ENCODE measurements at places on chromosomes 16 and 17. TPM values are rescaled to one million over a fixed set of nuclear protein-coding genes. Genes with fewer than 3 reads are reported as not detected.
A peak's percentile ranks its signal among the peaks of the same experiment; 100 is the strongest.

GRCh38 chr17:64448665-64449512 lies at the start of gene MILR1:
TSS of gene MILR1 (plus strand) at chr17:64449115. CDS start at chr17:64449169, 54 bp downstream.
- H3K27me3 ChIP-seq: no peaks in the 10 kb centered on the region
- H3K4me3 ChIP-seq: no peak within 1 kb of the TSS
- peaks cover 4% of the 10 kb centered on the region for H3K4me1 ChIP-seq
- H3K36me3 ChIP-seq: no peaks in the 10 kb centered on the region

GRCh38 chr16:86953631-86954391 lies 363.4 kb downstream of the C16orf95 start:
- no peaks in the 10 kb centered on the region for H3K36me3 ChIP-seq
- H3K27ac ChIP-seq: no peak overlapping the region
- H3K27me3 ChIP-seq: peaks cover 43% of the 10 kb centered on the region
- no peak for DNase-seq
- no peak overlapping the region for H3K4me3 ChIP-seq
- H3K4me1 ChIP-seq: peaks cover 4% of the 10 kb centered on the region

GRCh38 chr17:28755486-28755885 lies 11.7 kb downstream of the TRAF4 start:
- H3K4me3 ChIP-seq: no peak overlapping the region
- no peak overlapping the region for H3K27ac ChIP-seq
- peaks cover 2% of the 10 kb centered on the region for H3K4me1 ChIP-seq

DNA sequence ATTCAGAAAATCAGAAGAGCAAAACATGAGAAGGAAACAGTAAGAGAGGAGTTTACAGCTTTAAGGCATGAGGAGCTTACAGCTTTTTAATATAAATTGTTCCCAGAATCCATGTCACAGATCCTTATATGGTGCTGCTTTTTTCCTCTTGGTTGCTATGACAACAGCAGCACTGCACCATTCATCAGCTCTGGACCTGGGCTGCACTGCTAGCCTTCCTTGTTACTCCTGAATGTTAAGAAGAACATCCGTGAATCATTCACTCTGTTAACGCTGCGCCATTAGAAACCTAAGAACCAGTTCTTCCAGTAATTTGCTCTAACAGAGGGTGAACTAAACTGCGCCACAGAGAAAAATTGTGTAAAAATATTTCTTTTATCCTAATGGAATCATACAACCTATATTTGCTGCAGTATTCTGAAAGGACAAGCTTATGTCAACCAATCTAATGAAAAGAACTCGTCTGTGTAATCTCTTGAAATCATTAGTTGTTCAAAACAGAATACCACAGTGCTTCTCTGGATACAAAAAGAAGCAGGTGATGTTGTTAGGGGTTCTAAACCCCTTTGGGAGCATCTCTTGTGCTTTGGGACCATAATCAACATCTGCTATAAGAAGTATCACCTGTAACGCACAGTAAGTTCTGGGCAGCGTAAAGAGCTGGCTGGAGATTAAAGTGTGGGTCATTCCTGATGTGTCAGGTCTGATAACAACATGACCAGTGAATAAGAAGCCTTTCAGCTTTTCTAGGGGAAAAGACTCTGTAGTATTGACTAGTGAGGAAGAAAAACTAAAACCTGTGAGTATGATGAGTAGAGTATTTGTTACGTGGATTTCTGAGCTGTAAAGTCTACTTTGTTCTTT lies 151.2 kb downstream of the TANC2 start:
- no peaks in the 10 kb centered on the region for H3K36me3 ChIP-seq
- no peaks in the 10 kb centered on the region for H3K27me3 ChIP-seq
- no peak overlapping the region for H3K4me3 ChIP-seq
- no peak overlapping the region for H3K27ac ChIP-seq
- DNase-seq: no peak
- H3K4me1 ChIP-seq: no peaks in the 10 kb centered on the region

DNA sequence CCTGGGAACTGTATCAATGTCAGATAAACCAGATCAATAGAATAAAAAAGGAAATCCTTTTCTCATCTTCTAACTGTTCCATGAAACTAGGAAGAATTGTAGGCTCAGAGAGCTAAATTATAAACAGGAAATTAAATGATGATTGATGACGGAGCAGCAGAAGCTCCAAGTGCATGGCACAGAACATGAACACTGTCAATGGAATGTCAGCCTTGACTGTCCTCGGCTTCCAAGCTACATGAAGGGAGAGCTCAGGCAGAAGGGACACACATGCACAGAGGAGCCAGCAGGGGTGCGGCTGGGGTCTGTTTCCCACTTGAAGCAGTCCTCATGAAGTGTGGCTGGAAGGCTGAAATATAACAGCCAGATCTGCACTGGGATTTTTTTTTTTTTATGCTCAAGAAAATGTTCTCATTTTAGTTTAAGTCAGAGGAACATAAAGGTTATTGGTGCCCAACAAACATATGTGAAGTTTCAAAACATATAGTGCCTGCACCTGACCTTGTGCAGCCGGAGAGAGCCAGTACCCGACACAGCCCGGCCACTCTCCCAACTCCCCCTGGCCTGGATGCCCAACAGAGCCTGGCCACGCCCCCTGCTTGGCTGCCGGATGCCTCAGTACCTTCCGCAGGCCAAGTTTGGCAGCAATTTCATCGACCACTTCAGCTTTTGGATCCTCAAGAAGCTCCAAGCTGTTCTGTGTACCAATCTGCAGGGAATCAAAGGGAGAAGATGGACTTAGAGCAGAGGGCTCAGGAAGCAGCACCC lies 37.0 kb downstream of the NPLOC4 start:
- peaks cover 77% of the 10 kb centered on the region for H3K36me3 ChIP-seq
- no peak for DNase-seq
- H3K4me1 ChIP-seq: peaks cover 3% of the 10 kb centered on the region

GRCh38 chr17:75032720-75033280 lies 14.0 kb downstream of the ATP5PD start:
- H3K4me3 ChIP-seq: peak overlapping the region; percentile 59
- DNase-seq: no peak
- H3K4me1 ChIP-seq: peaks cover 46% of the 10 kb centered on the region
- peaks cover 1% of the 10 kb centered on the region for H3K36me3 ChIP-seq
- H3K27ac ChIP-seq: peak overlapping the region; percentile 85

DNA sequence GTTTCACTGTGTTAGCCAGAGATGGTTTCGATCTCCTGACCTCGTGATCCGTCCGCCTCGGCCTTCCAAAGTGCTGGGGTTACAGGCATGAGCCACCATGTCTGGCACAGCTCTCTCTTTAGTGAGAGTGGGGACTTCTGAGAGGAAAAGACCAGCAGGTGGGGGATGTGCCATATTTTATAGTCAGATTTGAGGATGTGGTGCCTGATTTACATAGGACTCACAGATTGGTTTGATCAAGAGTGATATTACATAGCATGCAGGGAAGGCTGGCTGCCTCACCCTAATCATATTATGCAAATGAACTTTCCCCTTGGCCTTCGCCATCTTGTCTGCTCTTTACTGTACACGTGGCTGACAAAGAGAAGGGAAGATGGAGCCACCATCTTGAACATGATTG lies 28.1 kb upstream of the MAPK3 start:
- no peaks in the 10 kb centered on the region for H3K36me3 ChIP-seq
- H3K27me3 ChIP-seq: no peaks in the 10 kb centered on the region

GRCh38 chr16:1300664-1301476 lies 8.6 kb upstream of the UBE2I start:
- no peak for DNase-seq
- peaks cover 45% of the 10 kb centered on the region for H3K27me3 ChIP-seq
- peak overlapping the region; percentile 9 for H3K4me3 ChIP-seq
- no peak overlapping the region for H3K27ac ChIP-seq
- H3K36me3 ChIP-seq: no peaks in the 10 kb centered on the region
- H3K4me1 ChIP-seq: peaks cover 25% of the 10 kb centered on the region

- H3K27me3 ChIP-seq: no peaks in the 10 kb centered on the region
- peaks cover 23% of the 10 kb centered on the region for H3K36me3 ChIP-seq
- no peak overlapping the region for H3K27ac ChIP-seq
- no peak overlapping the region for H3K4me3 ChIP-seq
These were observed 42.0 kb downstream of the ADCY7 start for GRCh38 chr16:50308237-50308965.

GRCh38 chr17:12231355-12231682 lies 210.6 kb downstream of the MAP2K4 start:
- H3K36me3 ChIP-seq: no peaks in the 10 kb centered on the region
- DNase-seq: no peak
- H3K27ac ChIP-seq: no peak overlapping the region
- H3K4me1 ChIP-seq: no peaks in the 10 kb centered on the region
- H3K4me3 ChIP-seq: no peak overlapping the region
- no peaks in the 10 kb centered on the region for H3K27me3 ChIP-seq

- no peaks in the 10 kb centered on the region for H3K27me3 ChIP-seq
- H3K4me1 ChIP-seq: no peaks in the 10 kb centered on the region
- no peak overlapping the region for H3K4me3 ChIP-seq
- H3K27ac ChIP-seq: no peak overlapping the region
- no peak for DNase-seq
These were observed 554.0 kb upstream of the ZFHX3 start for GRCh38 chr16:73601911-73602310.

- H3K36me3 ChIP-seq: peaks cover 49% of the 10 kb centered on the region
- H3K27me3 ChIP-seq: no peaks in the 10 kb centered on the region
- H3K27ac ChIP-seq: no peak overlapping the region
- peaks cover 16% of the 10 kb centered on the region for H3K4me1 ChIP-seq
These were observed 10.0 kb downstream of the RGS11 start for GRCh38 chr16:265711-266110.

GRCh38 chr16:2455081-2455845 lies 4.6 kb upstream of the TEDC2 start:
- H3K36me3 ChIP-seq: peaks cover 42% of the 10 kb centered on the region
- H3K27ac ChIP-seq: no peak overlapping the region
- H3K4me1 ChIP-seq: peaks cover 14% of the 10 kb centered on the region
- no peaks in the 10 kb centered on the region for H3K27me3 ChIP-seq
- DNase-seq: peak; percentile 71

The TBC1D3E gene
- not detected for total RNA-seq

The MFAP4 gene
- total RNA-seq: 14.9 TPM

The TBC1D3K gene
- total RNA-seq: not detected

The ZG16 gene
- total RNA-seq: not detected

The COX6A2 gene
- not detected for total RNA-seq

The USP10 gene
- 70.7 TPM for total RNA-seq

The FBXW10B gene
- total RNA-seq: 2.8 TPM

The SRL gene
- 0.47 TPM for total RNA-seq
